ENCODE measurements at places on chromosomes 1 and 21.

GRCh38 chr1:42877380-42877779 is 31.0 kb downstream of the ZNF691 start:
- H3K36me3 ChIP-seq, result peaks cover 5% of the 10 kb centered on the region
- no peak for ATAC-seq
- no peak overlapping the region for H3K27ac ChIP-seq
- H3K4me1 ChIP-seq, result no peaks in the 10 kb centered on the region
- H3K27me3 ChIP-seq, result no peaks in the 10 kb centered on the region

DNA sequence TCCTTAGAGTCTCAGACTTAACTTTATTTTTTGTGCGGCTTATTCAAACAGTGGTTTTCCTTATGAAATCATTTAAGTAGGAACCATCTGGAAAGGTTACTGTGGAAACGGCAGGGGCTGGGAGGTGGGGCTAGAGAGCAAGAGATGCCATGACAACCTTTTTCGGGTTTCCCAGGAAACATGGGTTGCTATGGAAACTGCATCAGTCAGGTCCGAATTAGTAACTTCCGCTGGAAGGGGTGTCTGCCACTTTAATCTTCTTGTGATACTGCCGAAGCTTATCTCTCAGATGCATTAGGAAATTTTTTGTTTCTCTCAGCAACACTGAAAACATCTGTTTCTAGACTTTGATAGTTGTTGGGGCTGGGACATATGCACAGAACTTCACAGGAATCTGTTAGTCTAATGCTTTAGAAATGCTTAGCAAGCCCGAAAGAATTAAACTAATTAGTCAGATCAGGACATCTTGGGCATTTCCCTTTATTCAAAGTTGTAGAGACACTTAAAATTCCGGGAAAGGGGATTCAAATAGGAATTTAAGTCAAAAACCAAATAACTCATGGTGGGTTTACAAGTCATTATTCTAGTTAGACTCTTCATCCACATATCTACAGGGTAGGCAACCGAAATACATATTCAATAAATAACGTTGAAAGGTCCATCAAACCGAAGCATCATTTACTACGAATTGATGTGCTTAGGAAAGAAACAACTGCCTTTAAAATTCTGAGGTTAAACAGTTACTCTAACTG is 2.6 kb downstream of the KCNA3 start:
- ATAC-seq, result peak; percentile 4
- H3K4me1 ChIP-seq, result peaks cover 42% of the 10 kb centered on the region
- no peaks in the 10 kb centered on the region for H3K36me3 ChIP-seq
- H3K27ac ChIP-seq, result peak overlapping the region; percentile 84
- no peaks in the 10 kb centered on the region for H3K27me3 ChIP-seq

DNA sequence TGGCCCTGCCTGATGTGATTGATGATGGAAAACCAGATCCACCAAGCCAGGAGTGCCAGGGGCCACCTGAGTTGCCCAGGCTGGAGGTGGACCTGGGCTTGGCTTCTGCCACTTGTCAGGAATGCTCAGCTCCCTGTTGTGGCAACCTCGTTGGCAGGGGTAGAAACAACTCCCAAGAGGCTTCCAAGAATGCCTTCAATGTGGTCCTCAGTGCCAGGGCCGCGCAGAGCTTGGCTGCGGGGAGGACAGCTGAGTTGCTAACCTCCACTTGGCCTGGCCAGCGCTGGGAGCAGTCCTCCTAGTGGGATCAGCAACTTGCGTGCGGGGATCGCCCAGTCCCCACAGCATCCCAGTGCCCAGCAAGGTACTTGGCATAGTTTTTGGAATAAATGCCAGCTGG is 9.0 kb downstream of the MYOM3 start:
- no peak overlapping the region for H3K4me3 ChIP-seq
- no peaks in the 10 kb centered on the region for H3K27me3 ChIP-seq
- H3K36me3 ChIP-seq, result no peaks in the 10 kb centered on the region
- H3K27ac ChIP-seq, result no peak overlapping the region

DNA sequence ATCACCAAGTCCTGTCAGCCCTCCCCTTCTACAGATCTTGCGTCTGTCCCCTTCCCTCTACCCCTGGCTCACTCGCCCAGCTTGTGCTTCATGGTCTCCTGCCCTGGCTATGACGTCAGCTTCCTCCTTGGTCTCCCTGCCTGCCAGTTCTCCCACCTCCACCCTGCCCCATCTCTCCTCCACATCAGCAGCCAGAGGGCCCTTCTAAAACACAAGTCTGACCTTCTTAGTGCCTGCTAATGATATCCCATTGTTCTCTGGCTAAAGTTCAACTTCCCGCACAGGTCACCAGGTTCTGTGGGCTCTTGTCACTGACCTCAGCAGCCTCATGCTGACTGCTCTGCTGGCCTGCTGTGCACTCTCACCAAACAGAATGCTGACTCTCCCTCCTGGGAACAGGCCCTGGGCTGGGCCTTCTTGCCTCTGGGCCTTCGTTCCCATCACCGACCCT is 24.7 kb upstream of the MYCL start:
- H3K27me3 ChIP-seq, result no peaks in the 10 kb centered on the region
- H3K27ac ChIP-seq, result peak overlapping the region; percentile 74
- peaks cover 20% of the 10 kb centered on the region for H3K4me1 ChIP-seq
- H3K4me3 ChIP-seq, result no peak overlapping the region
- no peaks in the 10 kb centered on the region for H3K36me3 ChIP-seq

DNA sequence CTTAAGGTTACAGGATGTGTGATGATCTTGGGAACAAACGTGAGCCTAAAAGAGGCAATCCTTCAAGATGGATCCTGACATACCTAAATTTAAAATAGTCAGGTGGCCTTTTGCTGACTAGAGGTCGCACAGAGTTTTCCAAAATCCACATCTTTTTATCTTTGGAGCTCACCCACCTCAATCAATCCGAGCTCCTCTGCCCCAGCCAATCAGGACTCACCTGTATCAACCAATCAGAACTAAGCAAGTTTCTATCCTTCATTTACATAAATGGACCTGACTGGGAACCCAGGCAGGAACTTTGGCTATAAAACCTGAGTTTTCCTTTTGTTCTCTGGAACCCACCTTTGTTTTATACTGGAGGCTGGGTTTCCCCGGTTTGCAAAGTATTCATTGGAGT is 16.2 kb downstream of the DNAJC11 start:
- peaks cover 29% of the 10 kb centered on the region for H3K4me1 ChIP-seq
- H3K27me3 ChIP-seq, result no peaks in the 10 kb centered on the region
- peaks cover 16% of the 10 kb centered on the region for H3K36me3 ChIP-seq
- ATAC-seq, result no peak
- no peak overlapping the region for H3K27ac ChIP-seq
- no peak overlapping the region for H3K4me3 ChIP-seq

DNA sequence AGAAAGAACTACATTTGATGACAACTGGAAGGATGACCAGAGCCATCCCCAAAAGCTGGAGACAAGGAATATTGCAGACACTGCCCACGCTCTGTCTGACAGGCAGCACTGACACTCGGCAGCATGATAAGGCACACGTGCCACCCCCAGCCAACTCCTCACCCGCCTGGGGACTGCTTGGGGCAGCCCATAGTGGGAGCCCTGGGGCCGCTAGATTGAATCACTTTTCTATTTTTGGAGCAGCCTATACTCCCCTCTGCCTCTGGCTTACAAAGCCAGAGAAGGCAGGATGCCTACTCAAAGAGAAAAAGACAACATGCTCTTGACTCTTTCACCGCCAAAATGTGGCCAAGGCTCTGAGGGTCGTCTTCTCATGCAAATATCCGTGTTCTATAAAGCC is 1.3 kb downstream of the SMG5 start:
- peak overlapping the region; percentile 97 for H3K4me3 ChIP-seq
- H3K27me3 ChIP-seq, result no peaks in the 10 kb centered on the region
- peaks cover 47% of the 10 kb centered on the region for H3K4me1 ChIP-seq
- H3K36me3 ChIP-seq, result peaks cover 39% of the 10 kb centered on the region
- ATAC-seq, result peak; percentile 67

DNA sequence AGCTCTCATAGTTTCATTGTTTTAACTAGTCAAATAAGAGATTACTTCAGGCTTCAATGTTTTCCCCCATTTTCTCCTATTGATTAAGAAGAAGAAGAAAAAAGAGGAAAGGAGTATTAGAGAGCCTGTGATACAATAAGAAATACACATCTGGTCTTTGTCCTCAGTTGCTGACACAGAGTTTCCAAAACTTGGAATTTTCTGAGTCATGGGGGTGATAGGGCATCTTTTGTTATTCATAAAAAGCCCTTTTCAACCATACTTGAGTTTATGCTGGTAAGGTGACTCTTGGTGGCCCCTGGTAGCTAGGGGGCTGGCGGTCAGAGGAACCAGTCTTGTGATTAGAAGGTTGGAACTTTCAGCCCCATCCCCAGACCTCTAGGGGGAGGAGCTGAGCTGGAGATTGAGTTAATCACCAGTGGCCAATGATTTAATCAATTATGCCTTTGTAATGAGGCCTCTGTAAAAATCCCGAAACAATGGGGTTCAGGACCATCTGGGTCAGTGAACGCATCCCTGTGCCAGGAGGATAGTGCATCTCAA is 28.9 kb upstream of the KLF18 start:
- H3K27ac ChIP-seq, result no peak overlapping the region
- peaks cover 5% of the 10 kb centered on the region for H3K36me3 ChIP-seq
- H3K27me3 ChIP-seq, result peaks cover 71% of the 10 kb centered on the region
- ATAC-seq, result no peak
- H3K4me1 ChIP-seq, result no peaks in the 10 kb centered on the region
- no peak overlapping the region for H3K4me3 ChIP-seq

DNA sequence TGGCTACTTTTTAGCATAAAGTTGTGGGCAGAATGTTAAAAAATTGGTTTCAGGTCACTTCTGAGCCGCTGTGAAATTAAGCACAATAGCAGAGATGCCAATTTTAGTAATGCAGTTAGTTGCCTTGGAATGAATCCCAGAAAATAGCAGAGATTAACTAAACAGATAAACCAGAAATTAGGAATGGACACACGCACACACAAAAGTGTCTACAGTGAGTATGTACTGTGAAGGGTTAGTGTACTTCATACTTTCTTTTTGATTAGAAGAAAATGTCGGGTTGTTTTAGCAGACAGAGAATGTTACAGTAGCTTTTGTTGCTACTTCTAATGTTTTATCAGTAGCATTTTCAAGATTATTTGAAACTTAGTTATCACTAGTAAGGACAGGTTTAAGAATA is 106.7 kb downstream of the LEPR start:
- peaks cover 7% of the 10 kb centered on the region for H3K36me3 ChIP-seq
- no peak overlapping the region for H3K4me3 ChIP-seq
- H3K4me1 ChIP-seq, result no peaks in the 10 kb centered on the region
- ATAC-seq, result no peak
- H3K27ac ChIP-seq, result no peak overlapping the region
- peaks cover 15% of the 10 kb centered on the region for H3K27me3 ChIP-seq

- no peak overlapping the region for H3K27ac ChIP-seq
- no peak for ATAC-seq
- H3K4me1 ChIP-seq, result no peaks in the 10 kb centered on the region
- H3K27me3 ChIP-seq, result no peaks in the 10 kb centered on the region
- H3K36me3 ChIP-seq, result peaks cover 30% of the 10 kb centered on the region
- H3K4me3 ChIP-seq, result no peak overlapping the region
These were observed 16.2 kb downstream of the ITGB3BP start for GRCh38 chr1:63506782-63507181.

- H3K4me1 ChIP-seq, result no peaks in the 10 kb centered on the region
- peaks cover 15% of the 10 kb centered on the region for H3K27me3 ChIP-seq
- no peak overlapping the region for H3K4me3 ChIP-seq
- no peak overlapping the region for H3K27ac ChIP-seq
- no peaks in the 10 kb centered on the region for H3K36me3 ChIP-seq
These were observed 331.4 kb upstream of the USP24 start for GRCh38 chr1:55546553-55546952.

DNA sequence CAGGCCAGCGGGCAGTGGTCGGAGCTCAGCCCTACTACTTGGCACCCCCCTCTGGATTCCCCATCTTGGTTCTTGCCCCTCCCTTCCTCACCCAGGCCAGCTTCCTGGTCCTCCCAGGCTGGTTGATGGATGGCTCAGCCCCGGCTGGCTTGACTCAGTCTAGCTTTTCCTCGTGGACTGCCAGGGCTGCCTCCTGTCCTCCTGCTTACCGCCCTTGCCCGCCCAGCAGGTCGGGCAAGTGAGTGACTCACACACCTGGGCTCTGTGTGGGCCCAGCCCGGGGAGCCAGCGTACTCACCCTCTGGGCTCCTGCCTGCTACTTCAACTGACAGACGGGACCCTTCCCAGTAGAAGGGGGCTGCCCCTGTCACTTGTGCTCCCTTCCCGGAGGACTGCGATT is 19.5 kb upstream of the ARHGEF10L start:
- peaks cover 86% of the 10 kb centered on the region for H3K27me3 ChIP-seq
- peaks cover 8% of the 10 kb centered on the region for H3K4me1 ChIP-seq
- ATAC-seq, result no peak
- no peak overlapping the region for H3K27ac ChIP-seq
- H3K4me3 ChIP-seq, result no peak overlapping the region

DNA sequence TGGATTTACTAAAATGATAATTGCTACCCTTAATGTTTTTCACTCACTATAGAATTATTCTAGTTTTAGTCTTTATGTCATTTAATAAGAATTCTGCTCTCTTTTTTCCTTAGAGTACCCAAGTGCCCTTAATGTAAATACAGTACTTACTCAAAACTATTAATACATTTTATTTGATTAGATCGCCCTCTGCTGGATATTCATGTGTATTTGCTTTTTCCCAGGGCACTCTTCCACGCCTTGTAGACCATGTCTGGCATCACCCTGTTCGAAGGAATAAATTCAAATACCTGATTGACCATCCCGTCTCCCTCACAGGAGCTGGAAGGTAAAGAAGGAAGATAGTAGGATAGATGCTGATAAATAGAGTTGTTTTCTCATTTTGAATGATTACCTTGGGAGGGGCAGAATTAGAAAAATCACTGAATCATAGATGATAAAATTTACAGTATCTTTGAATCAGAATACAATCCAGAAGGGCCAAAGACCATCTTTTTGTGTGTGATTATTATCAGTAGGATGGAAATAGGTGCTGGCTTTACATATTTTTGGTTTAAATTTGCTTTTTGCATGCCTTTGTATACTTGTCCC is 4.1 kb downstream of the AXDND1 start:
- no peaks in the 10 kb centered on the region for H3K36me3 ChIP-seq
- no peak overlapping the region for H3K4me3 ChIP-seq
- H3K27me3 ChIP-seq, result no peaks in the 10 kb centered on the region
- no peak overlapping the region for H3K27ac ChIP-seq

GRCh38 chr1:32503153-32503552 is 36.1 kb upstream of the ZBTB8A start:
- ATAC-seq, result no peak
- H3K27me3 ChIP-seq, result peaks cover 59% of the 10 kb centered on the region
- no peaks in the 10 kb centered on the region for H3K36me3 ChIP-seq
- H3K27ac ChIP-seq, result no peak overlapping the region
- no peak overlapping the region for H3K4me3 ChIP-seq

DNA sequence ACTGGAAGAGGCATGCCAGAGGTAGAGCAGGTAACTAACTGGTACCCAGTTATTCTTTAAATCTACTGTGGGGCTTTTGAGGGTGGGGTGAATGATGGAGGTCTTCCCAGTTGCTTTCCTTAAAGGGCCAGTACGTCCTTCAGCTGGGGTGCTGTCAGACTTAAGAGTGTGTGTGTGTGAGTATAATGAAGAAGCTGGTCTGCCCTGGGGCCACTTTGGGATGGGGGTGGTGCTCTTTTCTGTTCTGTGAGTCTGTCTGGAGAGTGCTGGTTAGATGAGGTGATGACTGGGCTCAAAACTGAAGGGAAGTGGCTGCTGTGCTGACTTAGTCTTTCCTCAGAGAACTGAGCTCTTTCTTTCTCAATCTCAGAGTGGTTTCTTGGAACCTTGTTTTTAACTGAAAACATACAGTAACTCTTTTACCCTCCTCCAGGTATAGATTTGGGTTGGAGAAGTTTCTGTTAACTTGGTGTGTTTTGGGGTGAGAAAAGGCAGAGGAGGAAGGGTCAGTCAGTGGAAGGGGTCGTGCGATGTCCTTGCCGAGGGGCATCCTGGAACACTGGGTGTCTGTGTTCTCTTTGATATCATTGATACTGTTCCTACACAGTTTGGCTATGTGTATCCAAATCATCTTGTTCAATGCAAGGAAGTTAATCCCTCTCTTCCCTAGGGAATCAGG is 746 bp downstream of the MACF1 start:
- H3K27me3 ChIP-seq, result no peaks in the 10 kb centered on the region
- peak overlapping the region; percentile 40 for H3K4me3 ChIP-seq
- peaks cover 20% of the 10 kb centered on the region for H3K4me1 ChIP-seq
- peak overlapping the region; percentile 81 for H3K27ac ChIP-seq
- H3K36me3 ChIP-seq, result no peaks in the 10 kb centered on the region
